Activated CD4-positive, alpha-beta memory T cell treated with anti-CD3 and anti-CD28 coated beads, Interleukin-2, amount 10 ng/mL, durations not matched to agents 7 days and 5 days (primary cell): ENCODE measurements at places on chromosomes 3 and 15.

DNA sequence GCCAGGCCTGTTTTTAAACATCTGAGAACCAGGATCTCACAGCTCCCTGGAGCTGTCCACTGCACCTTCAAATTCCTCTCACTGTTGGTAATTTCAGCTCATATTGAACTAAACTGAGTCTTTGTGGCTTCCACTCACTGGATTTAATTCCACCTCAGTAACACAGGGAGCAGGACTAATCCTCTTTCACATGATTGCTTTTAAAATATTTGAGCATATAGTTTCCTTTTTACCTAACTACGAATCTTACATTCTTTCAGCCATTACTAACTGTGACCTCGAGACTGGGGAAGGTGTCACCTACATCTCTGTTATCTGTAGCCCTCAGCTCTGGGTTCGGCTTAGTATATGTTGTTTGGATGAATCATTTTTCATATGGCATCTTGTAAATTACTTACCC, 194.3 kb upstream of the C2CD4B start:
- H3K36me3 ChIP-seq: no peaks in the 10 kb centered on the region
- no peaks in the 10 kb centered on the region for H3K4me1 ChIP-seq
- peaks cover 29% of the 10 kb centered on the region for H3K27me3 ChIP-seq
- no peak for DNase-seq
- H3K4me3 ChIP-seq: no peak overlapping the region
- H3K27ac ChIP-seq: no peak overlapping the region

GRCh38 chr15:36595611-36596010, 16.2 kb downstream of the CDIN1 start:
- no peaks in the 10 kb centered on the region for H3K27me3 ChIP-seq
- peaks cover 5% of the 10 kb centered on the region for H3K4me1 ChIP-seq
- no peaks in the 10 kb centered on the region for H3K36me3 ChIP-seq
- no peak overlapping the region for H3K27ac ChIP-seq
- DNase-seq: no peak

DNA sequence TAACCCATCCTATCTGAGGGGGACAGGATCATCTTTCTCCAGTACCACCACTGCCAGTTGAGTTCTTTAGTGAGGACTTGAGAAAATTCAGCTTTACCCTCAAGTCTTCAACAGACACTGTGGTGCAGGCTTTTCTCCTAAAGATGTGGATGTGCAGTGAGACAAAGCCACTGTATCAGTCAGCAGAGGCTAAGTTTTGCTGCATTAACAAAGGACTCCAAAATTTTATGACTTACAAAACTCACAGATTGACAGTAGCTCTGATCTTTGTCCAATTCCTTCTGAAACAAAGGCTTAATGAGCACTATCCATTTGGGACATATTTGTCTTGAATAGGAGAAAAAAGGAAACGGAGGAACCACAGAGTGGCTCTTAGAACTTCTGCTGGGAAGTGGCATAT, 87.9 kb downstream of the MITF start:
- no peaks in the 10 kb centered on the region for H3K4me1 ChIP-seq
- DNase-seq: no peak

DNA sequence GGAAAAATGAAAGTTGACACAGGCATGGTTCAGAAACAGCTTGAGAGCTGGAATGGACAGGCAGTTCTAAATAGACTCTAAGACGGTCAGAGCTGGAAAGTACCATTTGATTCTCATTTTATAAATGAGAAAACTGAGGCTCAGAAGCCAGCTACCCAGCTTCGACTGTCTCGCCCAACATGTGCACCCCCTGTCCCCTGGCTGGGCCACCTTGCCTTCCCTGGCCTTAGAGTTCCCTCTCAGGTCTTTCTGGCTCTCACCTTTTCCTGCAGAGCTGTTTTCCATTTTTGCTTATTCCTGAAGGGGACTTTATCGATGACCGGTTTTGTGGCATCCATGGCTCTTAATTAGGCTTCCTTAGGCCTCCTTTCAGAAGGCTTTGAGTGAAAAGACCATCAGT, 17.3 kb upstream of the DOCK3 start:
- H3K4me3 ChIP-seq: no peak overlapping the region
- peaks cover 2% of the 10 kb centered on the region for H3K36me3 ChIP-seq
- H3K27me3 ChIP-seq: no peaks in the 10 kb centered on the region
- H3K27ac ChIP-seq: no peak overlapping the region

GRCh38 chr3:181735911-181736310, 24.2 kb downstream of the SOX2 start:
- H3K4me1 ChIP-seq: no peaks in the 10 kb centered on the region
- no peak overlapping the region for H3K27ac ChIP-seq
- no peaks in the 10 kb centered on the region for H3K36me3 ChIP-seq

GRCh38 chr15:86830304-86830703, 750.6 kb downstream of the AGBL1 start:
- no peak overlapping the region for H3K27ac ChIP-seq
- no peaks in the 10 kb centered on the region for H3K36me3 ChIP-seq
- H3K27me3 ChIP-seq: no peaks in the 10 kb centered on the region
- no peaks in the 10 kb centered on the region for H3K4me1 ChIP-seq
- no peak for DNase-seq
- no peak overlapping the region for H3K4me3 ChIP-seq

DNA sequence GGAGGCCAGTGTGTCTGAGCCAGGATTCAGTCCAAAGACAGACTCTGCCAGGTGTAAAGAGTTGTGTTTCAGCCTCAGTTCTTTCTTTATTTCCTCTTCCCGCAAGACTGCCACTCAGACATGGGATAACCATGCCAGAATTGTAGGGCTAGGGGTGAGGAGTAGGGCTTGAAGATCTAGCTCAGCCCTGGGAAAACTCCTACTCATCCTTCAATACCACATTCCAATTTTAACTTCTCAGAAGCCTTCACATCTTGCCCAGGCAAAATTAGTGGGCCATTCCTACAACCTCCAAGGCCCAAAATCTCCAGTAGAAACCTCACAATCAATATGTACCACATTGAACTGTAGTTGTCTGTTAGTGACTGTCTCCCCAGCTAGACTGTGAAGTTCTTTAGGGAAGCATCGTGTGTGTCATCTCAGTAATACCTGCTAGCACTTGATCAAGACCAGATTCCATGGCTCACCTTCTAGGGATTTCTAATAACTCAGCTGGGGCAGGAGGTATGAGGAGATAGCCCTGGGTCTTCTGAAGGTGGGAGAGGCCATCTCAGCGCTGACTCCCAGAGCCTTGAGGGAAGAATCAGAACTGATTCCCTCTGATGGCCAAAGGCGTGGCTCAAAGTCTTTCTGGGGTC, 19.7 kb downstream of the HRH1 start:
- no peak overlapping the region for H3K27ac ChIP-seq
- H3K4me1 ChIP-seq: no peaks in the 10 kb centered on the region
- peaks cover 10% of the 10 kb centered on the region for H3K27me3 ChIP-seq

- no peak for DNase-seq
- H3K36me3 ChIP-seq: no peaks in the 10 kb centered on the region
- no peak overlapping the region for H3K27ac ChIP-seq
- no peaks in the 10 kb centered on the region for H3K4me1 ChIP-seq
- H3K4me3 ChIP-seq: no peak overlapping the region
- H3K27me3 ChIP-seq: no peaks in the 10 kb centered on the region
Observed at GRCh38 chr3:128307029-128307633, 153.8 kb downstream of the EEFSEC start.

- H3K27ac ChIP-seq: no peak overlapping the region
- DNase-seq: no peak
- no peaks in the 10 kb centered on the region for H3K4me1 ChIP-seq
Observed at GRCh38 chr3:104885214-104885814, 481.4 kb upstream of the ALCAM start.

GRCh38 chr15:40743921-40744814, 10.9 kb downstream of the RMDN3 start:
- peak overlapping the region; percentile 95 for H3K27ac ChIP-seq
- peaks cover 48% of the 10 kb centered on the region for H3K4me1 ChIP-seq
- peak overlapping the region; percentile 53 for H3K4me3 ChIP-seq
- peak; percentile 85 for DNase-seq
- peaks cover 48% of the 10 kb centered on the region for H3K36me3 ChIP-seq

DNA sequence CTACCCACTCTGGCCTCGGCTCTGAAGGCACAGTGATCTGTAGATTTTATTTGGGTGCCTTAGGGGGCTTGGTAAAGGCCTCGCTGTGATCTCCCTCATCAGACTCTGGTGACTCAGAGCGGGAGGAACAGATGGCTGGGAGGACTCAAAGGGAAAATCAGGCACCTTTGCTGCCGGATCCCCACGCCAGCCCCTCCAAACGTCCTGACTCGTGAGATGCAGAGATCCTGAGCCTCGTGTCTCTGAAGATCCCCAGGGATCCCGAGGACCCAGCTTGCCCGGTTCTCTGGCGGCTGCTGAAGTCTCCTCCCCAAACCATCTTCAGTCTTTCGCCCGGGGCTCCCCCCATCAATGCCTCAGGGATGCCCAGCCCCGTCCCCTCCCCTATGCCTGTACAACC, 32.8 kb downstream of the MUC20 start:
- H3K27me3 ChIP-seq: peaks cover 17% of the 10 kb centered on the region
- no peak for DNase-seq
- H3K4me3 ChIP-seq: no peak overlapping the region
- H3K36me3 ChIP-seq: no peaks in the 10 kb centered on the region

- no peak overlapping the region for H3K4me3 ChIP-seq
- H3K4me1 ChIP-seq: no peaks in the 10 kb centered on the region
- no peak for DNase-seq
- H3K27ac ChIP-seq: no peak overlapping the region
- peaks cover 29% of the 10 kb centered on the region for H3K27me3 ChIP-seq
- peaks cover 6% of the 10 kb centered on the region for H3K36me3 ChIP-seq
Observed at GRCh38 chr3:160471892-160472291, 22.3 kb upstream of the TRIM59 start.

DNA sequence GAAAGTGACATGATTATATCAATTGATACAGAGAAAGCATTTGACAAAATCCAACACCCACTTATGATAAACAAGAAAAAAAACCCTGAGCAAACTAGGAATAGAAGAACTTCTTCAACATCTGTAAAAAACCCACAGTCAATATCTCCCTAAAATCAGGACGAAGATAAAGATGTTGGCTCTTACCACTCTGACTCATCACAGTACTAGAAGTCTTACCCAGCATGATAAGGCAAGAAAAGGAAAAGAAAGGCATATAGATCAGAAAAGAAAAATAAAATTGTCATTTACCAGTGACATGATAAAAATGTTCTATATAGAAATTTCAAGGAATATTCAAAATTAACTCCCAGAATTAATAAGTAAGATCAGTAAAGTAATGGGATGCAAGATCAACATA, 7.2 kb upstream of the FBXW12 start:
- H3K27me3 ChIP-seq: peaks cover 19% of the 10 kb centered on the region
- no peak overlapping the region for H3K4me3 ChIP-seq
- no peaks in the 10 kb centered on the region for H3K36me3 ChIP-seq
- no peak overlapping the region for H3K27ac ChIP-seq
- no peaks in the 10 kb centered on the region for H3K4me1 ChIP-seq

- no peaks in the 10 kb centered on the region for H3K36me3 ChIP-seq
- H3K4me1 ChIP-seq: no peaks in the 10 kb centered on the region
- H3K27ac ChIP-seq: no peak overlapping the region
- no peak overlapping the region for H3K4me3 ChIP-seq
- no peak for DNase-seq
Observed at GRCh38 chr3:97235179-97235578, 420.8 kb downstream of the EPHA6 start.

GRCh38 chr15:39000008-39000734, 435.6 kb upstream of the RASGRP1 start:
- peaks cover 14% of the 10 kb centered on the region for H3K27me3 ChIP-seq
- no peak for DNase-seq
- H3K36me3 ChIP-seq: no peaks in the 10 kb centered on the region
- no peak overlapping the region for H3K27ac ChIP-seq
- H3K4me1 ChIP-seq: peaks cover 8% of the 10 kb centered on the region

DNA sequence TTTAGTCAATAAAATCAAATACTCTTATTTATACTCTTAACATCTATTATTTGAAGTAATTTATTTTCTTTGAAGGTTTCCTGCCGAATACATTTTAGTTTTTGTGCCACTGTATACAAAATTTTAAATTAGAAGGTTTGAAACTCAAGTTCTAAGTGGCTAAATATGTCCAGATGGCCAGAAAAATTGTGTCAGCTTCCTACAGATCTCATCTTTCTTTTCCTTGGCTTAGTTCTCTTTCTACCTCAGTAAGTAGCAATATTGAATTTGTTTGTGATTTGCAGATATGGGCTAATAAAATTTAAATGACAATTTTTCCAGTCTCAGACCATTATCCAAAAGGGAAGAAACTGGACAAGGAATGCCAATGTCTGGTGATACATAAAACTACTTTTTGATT, 452.1 kb downstream of the ROBO2 start:
- H3K36me3 ChIP-seq: no peaks in the 10 kb centered on the region
- no peak overlapping the region for H3K27ac ChIP-seq
- no peak for DNase-seq
- no peak overlapping the region for H3K4me3 ChIP-seq
- H3K27me3 ChIP-seq: no peaks in the 10 kb centered on the region

DNA sequence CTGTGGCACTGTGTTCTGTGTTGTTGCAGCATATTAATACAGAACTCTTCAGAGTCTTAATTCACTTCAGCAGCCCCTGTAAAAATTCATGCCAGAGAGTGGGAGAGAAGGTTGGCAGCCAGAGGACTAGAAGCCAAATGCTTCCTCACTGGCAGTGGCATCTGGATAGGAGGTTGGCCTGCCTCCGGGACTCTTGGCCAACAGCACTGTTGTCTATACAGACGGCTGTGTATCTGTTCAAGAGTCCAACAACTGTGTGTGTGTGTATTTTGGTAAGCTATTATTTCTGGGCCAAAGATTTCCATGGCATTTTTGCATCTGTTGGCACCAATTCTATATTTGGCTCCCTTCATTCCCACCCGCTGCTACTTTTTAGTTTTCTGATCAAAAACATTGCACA, 156.0 kb upstream of the SOX2 start:
- no peak overlapping the region for H3K27ac ChIP-seq
- H3K27me3 ChIP-seq: no peaks in the 10 kb centered on the region
- no peak overlapping the region for H3K4me3 ChIP-seq
- H3K36me3 ChIP-seq: no peaks in the 10 kb centered on the region
- no peaks in the 10 kb centered on the region for H3K4me1 ChIP-seq

DNA sequence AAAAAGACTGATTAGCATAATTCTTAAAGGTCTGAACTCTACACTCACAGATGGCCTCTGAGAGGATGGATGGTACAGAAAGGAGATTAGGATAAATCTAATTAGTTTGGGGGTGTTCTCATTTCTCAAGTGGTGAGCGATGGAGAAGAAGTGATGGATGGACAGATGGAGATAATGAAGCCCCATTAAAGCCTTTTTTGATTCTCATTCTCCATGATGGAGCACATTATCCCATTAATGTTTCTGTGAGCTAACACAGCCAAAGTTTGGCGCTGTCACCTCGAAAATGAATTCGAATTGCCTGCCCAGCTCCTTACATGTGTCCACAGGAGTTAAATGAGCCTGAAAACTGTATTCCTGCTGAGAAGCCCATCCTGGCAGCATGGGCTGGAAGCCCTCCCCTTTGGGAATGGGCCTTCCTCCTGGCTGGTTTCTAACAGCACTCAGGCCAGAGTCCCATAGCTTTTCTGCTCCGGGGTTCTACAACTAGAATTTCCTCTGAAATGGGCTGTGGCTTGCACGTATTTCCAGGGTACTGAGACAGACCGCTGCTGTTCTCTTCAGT, 726.0 kb upstream of the CFAP20DC start:
- H3K36me3 ChIP-seq: no peaks in the 10 kb centered on the region
- no peak for DNase-seq
- H3K27me3 ChIP-seq: no peaks in the 10 kb centered on the region
- H3K4me1 ChIP-seq: peaks cover 47% of the 10 kb centered on the region
- no peak overlapping the region for H3K27ac ChIP-seq

GRCh38 chr3:42190701-42191442, 75.1 kb downstream of the CCK start:
- no peak overlapping the region for H3K27ac ChIP-seq
- no peaks in the 10 kb centered on the region for H3K27me3 ChIP-seq
- H3K4me1 ChIP-seq: peaks cover 37% of the 10 kb centered on the region
- H3K36me3 ChIP-seq: peaks cover 24% of the 10 kb centered on the region
- no peak overlapping the region for H3K4me3 ChIP-seq
